Ascending aorta (tissue), 2 donors: ENCODE measurements at places on chromosomes 16 and 17. TPM values are rescaled to one million over a fixed set of nuclear protein-coding genes. Genes with fewer than 3 reads are reported as not detected.
A peak's percentile ranks its signal among the peaks of the same experiment; 100 is the strongest.

GRCh38 chr16:81263470-81264220 is 25.2 kb downstream of the BCO1 start:
- no peak for DNase-seq

DNA sequence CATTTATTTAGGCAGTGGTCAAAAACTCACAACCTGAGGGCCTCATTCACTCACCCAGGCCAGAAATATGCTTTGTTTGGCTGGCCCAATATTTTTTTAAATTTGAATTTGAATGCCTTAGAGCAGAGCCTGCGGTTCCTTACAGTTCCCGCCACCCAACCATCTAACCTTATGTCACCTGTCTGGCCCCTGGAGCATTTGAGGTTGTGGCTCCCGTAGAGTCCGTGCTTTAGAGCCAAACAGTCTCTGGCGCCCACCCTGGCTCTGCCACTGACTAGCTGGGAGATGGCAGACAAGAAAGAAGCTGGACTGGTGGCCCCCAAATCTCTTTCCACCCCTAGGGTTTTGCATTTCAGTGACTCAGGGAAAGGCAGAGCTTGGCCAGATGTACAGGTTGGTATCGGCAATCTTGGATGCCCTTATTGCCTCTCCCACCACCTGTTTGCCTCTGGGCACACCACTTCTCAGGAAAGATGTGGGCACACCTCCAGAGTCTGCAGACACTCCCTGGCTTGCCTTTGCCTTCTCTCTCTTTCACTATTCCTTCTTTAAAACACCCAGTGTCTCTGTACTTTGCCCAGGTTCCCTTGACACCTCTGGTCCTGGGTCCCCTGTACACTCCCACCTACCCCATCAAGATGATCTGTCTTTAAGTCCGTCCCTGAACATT is 1.9 kb upstream of the MAP3K14 start:
- no peak for DNase-seq

- DNase-seq: no peak
These were observed 51.8 kb downstream of the C17orf67 start for GRCh38 chr17:56781906-56782305.

- no peak for DNase-seq
These were observed 1.3 kb downstream of the GJD3 start for GRCh38 chr17:40363111-40363827.

The GLIS2 gene
- 16.8 TPM for total RNA-seq

- DNase-seq: peak; percentile 92
These were observed 8.2 kb downstream of the PLCD3 start for GRCh38 chr17:45123930-45124796.

- no peak for DNase-seq
These were observed 3.3 kb upstream of the COG1 start for GRCh38 chr17:73189417-73190099.

DNA sequence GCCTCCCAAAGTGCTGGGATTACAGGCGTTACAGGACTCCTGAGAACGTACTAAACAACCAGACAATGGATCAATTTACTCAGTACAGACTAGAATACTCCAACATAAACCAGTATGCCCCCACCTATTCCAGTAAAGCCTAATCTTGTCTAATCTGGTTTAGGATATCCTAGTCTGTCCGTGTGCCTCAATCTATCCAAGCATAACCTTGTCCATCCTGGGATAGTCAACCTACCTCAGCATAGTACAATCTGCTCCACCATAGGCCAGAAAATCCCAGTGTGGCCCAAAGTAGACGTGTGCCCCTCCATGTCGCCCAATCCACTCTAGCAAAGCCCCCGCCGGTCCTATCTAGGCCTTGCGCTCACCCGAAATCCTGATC is 625 bp downstream of the DVL2 start:
- no peak for DNase-seq

DNA sequence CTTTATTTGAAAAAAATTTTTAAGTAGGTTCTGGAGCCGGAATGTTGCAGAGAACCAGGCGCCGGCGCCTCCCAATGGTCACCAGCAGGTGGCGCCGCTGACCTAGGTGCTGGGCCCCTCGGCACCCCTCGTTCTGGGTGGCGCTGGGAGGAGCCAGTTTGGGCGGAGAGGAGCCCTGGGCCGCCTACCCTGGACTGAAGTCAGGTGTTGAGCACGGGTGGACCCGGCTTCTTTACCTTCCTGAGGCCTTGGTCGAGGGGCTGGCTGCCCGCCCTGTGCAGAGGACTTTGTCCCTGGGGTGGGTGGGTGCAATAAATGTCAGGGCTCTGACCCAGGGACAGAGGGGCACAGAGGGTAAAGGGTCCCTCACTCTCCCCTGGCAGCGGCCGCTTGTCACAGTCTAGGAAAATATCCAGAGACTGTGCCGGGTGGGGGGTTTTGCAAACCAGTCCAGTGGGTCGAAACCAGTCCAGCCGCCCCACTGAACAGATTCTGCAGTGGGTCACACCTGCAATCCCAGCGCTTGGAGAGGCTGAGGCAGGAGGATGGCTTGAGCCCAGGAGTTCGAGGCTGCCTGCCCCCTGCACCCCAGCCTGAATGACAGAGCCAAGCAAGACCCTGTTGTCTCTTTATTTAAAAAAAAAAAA is 30.1 kb upstream of the TNFRSF13B start:
- no peak for DNase-seq

The TP53TG3C gene
- total RNA-seq: not detected

DNA sequence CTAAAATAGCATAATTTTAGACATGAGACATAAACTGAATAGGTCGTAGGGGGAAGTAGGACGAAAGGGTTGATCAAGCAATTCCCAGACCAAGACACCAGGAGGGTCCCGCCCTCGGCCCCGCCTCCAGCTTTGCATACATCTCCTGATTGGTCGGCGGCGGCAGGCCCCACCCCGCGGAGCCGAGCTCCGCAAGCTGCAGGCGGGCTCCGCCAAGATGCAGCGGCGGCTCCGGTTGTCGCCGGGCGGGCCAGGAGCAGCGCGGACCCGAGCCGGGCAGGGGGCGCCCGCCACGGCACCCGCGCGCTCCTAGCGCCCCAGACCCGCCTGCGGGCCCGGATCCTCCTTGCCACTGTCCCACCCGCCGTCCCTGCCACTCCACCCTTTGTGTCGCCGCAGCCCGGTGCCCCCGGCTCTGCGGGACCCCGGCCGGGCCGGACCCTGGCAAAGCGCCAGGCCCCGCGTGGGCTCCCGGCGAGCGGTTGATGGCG is at the start of gene CDR2L:
CDR2L (plus strand) TSS at position 215 of the 491 bp plus-strand sequence. CDS start 412 bp downstream, outside the sequence.
- DNase-seq: peak; percentile 99
